CD4-positive, alpha-beta T cell (primary cell): ENCODE measurements at places on chromosomes 12 and 14.
A peak's percentile ranks its signal among the peaks of the same experiment; 100 is the strongest.

- DNase-seq: no peak
These were observed 49.4 kb downstream of the SLC25A47 start for GRCh38 chr14:100372357-100373048.

DNA sequence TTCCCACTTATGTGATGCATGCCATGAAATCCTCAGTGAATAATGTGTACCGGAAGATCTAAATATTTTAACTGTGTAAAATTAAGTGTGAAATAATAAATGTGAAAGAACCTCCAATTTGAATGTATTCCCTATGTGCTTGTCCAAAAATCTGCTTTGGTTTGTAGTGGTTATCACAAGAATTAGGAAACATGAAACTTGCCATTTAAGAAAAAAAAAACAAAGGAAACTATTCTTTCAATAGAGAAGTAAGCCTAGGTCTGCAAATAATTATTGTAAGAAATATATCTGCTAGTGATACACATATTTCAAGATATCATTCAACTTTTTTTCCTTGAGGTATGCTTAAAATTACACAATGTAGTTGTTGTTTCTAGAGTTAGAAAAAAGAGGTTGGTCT, 500.4 kb downstream of the SLC6A15 start:
- no peak for DNase-seq

GRCh38 chr12:47889040-47889439, 15.8 kb downstream of the VDR start:
- no peak for DNase-seq

DNA sequence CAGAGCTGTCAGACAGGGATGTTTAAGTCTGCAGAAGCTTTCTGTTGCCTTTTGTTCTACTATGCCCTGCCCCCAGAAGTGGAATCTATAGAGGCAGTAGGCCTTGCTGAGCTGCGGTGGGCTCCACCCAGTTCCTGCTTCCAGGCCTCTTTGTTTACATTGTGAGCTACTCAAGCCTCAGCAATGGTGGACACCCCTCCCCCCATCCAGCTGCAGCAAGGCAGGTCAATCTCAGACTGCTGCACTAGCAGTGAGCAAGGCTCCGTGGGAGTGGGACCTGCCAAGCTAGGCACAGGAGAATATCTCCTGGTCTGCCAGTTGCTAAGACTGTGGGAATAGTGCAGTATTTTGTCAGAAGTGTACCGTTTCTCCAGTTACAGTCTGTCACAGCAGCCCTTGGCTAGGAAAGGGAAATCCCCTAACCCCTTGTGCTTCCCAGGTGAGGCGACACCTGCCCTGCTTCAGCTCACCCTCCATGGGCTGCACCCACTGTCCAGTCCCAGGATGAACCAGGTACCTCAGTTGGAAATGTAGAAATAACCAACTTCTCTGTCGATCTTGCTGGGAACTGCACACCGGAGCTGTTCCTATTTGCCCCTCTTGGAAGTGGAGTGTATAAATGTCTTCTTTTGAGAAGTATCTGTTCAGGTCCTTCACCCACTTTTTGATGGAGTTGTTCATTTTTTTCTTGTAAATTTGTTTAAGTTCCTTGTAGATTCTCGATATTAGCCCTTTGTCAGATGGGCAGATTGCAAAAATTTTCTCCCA, 213.5 kb upstream of the SLC38A2 start:
- DNase-seq: peak; percentile 83

DNA sequence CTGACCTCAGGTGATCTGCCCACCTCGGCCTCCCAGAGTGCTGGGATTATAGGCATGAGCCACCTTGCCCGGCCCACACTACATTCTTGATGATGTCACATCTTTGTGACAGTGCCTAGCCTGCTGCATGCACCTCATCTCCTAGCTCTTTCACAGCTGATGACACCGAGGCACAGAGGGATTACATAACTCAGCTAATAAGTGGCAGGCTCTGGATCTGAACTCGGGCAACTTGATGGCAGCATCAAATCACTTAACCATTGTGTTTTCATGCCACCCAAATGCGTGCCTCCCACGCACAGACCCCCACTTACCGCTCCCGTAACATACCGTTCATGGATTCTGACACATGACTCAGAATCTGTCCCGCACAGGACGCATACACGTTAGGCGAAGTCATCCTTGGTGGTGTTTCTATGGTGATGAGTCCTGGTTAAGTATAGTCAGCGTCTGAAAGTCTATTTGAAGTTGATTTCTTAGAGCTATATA, 7.4 kb downstream of the TMEM120B start:
- DNase-seq: no peak

- DNase-seq: no peak
These were observed 262.6 kb upstream of the BTG1 start for GRCh38 chr12:92408072-92408900.

- DNase-seq: peak; percentile 48
These were observed 20.6 kb downstream of the GNG2 start for GRCh38 chr14:51880835-51881580.

DNA sequence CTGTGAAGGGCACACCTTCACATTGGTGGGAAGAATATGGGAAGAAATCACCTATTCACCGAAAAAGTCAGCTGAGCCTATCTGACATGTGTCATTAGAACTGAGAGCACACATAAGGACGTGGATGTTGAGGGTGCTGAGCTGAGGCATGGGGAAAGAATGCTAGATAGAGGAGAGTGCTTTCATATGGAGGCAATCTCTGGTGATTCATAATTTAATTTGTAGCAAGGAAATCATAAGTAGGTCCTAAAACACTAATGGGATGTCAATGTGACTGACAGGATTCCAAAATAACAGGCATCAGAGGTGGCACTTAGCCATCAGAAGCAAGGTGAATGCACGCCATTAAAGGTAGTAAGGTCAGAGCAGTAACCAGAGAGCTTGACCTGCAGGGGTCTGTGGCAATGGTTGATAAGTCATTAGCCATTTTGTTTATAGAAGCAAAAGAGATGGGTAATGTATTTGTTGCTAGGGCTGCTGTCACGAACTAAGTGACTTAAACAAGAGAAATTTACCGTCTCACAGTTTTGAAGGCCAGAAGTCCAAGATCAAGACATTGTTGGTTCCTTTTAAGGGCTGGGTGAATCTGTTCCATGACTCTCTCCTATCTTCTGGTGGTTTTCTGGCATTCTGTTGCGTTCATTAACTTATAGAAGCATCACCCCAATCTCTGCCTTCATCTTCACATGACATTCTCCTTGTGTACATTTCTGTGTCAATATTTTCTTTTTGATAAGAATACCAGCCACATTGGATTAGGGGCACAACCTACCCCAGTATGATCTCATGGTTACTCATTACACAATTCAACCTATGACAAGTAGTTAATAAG, 69.3 kb downstream of the ANKS1B start:
- no peak for DNase-seq

DNA sequence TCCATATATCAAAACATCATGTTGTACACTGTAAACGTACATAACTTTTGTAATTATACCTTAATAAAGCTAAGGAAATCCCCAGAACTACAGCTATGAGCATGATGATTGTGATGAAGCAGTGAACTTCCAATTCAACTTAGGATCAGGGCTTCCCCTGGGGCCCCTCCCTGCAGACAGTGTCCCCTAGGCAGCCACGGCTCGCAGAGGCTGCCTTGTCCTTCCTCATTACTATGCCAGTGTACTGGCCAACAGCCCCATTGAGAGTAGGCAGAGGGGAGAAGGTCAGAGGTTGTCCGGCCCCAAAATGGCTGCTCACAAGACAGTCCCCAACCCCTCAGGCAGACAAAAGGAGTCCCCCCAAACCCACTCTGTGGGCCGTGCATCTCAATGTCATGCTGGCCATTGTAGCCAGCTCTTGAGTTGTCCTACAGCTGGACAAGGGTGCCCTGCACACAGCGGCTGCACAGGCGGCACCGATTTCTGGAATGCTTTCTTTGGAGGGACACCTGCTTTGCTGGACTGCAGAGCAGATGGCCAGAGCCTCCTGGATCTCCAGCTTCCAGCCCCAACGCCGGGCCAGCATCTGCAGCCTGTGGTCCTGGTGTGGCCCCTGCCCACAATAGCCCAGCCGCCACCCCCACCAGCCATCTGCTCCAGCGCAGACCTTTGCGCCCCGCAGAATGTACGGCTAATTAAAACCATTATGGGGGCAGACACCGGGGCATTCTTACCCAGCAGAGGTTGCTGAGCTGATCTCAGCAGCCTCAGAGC, 46.1 kb downstream of the NIN start:
- no peak for DNase-seq

GRCh38 chr12:19298836-19299605, 140.3 kb upstream of the AEBP2 start:
- DNase-seq: no peak

- DNase-seq: no peak
These were observed 36.3 kb downstream of the ATF7 start for GRCh38 chr12:53589915-53590314.

DNA sequence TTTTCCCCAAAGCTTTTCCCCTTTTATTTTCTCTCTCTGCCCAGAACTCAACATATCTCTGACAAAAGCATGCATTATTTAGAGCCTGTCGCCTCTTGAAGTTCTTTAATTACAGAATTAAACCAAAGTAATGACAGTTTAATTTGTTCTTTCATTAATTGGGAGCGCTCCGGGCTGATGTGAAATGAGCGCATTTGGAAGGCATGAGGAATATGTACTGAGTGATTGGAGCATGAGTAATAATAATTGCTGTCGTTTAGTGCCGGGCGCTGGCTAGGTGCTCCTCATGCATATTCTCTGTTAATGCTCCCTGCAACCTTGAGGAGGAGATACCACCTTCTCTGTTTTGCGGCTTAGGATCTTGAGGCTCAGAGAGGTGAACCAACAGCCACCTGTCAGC, 120.5 kb downstream of the SLC25A47 start:
- DNase-seq: no peak

DNA sequence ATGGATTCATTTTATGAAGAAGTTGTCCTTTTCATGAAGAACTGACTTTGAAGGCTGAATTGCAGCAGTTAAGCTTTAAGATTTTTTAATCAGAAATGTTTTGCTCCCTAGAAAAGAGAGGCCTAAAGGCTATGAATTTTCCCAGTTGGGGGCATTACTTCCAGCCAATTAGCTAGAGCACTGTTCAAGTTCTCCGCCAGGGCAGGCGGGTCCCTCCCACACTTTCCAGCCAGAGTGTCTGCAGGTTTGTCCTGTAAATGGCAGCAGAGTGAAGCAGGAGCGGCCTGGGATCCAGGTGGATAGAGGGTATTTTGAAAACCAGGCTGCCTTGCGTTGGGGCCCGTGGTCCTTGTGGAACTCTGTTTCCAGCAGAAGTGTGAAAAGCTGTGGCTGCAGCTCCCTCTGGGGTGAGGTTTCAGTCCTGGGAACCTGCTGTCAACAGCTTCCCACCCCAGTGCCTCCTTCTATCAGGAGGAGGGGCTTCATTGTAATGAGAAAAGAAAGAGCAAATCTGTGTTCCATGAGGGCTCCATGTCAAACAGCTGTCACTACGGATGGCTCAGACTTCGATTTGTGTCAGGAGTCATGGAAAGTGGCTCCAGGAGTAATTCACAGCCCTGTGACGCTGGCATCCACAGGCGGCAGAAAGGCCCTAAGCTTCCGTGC, 210.7 kb upstream of the TMEM132C start:
- DNase-seq: no peak
